ENCODE measurements at places on chromosomes 2 and 18.

- no peak for DNase-seq
These were observed 858.8 kb upstream of the DDX18 start for GRCh38 chr2:116955646-116956045.

GRCh38 chr2:186347472-186347871 is 138.6 kb upstream of the ZC3H15 start:
- peak; percentile 31 for DNase-seq

DNA sequence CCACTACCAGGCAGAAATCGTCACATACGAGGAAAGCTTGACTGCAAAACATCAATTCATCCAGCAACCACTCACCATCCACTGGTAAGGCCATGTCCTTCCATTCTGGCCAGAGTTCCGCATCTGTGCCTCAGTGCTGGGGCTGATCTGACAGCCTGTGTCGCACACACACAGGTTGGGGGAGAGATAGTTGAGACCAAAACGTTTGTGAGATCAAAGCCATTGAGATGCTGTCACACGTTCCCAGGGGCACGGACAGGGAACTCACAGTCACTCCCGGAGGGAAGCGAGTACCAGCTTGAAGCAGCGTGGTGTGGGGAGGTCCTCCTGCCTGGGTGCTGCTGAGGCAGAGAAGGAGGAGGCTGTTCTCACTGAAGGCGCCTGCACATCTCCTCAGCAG is 458.5 kb upstream of the SALL3 start:
- DNase-seq: no peak

DNA sequence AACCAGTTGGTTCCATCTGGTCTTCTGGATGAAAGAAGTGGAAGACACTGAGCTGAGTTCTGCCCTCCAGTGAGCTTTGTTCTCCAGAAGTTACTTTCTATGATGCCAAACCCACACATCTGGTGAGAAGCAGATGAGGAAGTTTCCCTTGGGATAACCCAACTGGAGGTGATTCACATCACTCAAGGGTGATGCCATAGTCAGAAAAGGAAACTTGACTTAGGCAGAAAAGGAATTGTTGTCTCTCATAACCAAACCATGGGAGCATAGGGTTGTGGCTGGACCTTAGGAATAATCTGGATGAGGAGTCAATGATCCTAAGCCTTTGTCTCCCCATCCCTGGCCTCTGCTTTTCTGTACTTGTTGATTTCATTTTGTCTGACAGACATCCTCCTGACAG is 43.7 kb downstream of the CDC42EP3 start:
- DNase-seq: no peak

- DNase-seq: peak; percentile 88
These were observed 123.5 kb upstream of the LGALSL start for GRCh38 chr2:64330281-64331113.

GRCh38 chr18:23106575-23106974 is 28.7 kb upstream of the CABLES1 start:
- DNase-seq: peak; percentile 97

DNA sequence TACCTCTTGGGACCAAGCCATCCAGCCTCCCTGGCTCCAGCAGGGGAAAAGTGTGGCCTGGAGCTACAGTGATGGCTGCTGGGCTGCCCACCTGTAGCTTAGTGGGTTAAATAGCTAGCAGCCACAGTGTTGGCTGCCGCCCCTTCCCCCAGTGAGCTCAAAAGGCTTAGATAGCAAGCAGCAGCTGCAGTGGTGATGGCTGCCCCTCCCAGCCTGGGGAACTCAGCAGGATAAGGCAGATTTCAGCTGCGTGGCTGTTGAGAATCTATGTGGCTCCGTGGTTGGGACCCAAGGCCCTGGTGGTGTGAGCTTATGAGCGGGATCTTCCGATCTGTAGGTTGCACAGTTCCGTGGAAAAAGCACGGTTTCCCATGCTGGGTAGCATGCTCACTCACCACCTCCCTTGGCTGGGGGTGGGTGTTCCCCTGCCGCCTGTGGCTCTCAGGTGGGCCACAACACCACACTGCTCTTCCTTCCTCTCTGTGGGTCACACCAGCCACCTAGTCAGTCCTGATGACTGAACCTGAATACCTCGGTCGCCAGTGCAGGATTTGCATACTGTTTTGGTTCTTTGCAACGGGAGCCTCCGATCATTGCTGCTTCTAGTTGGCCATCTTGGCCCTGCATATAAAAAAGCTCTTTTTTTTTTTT is 946.5 kb upstream of the FAM98A start:
- DNase-seq: no peak

GRCh38 chr2:95272781-95273180 is 1.5 kb upstream of the PROM2 start:
- no peak for DNase-seq

GRCh38 chr2:114864901-114865300 is 422.5 kb downstream of the DPP10 start:
- no peak for DNase-seq

DNA sequence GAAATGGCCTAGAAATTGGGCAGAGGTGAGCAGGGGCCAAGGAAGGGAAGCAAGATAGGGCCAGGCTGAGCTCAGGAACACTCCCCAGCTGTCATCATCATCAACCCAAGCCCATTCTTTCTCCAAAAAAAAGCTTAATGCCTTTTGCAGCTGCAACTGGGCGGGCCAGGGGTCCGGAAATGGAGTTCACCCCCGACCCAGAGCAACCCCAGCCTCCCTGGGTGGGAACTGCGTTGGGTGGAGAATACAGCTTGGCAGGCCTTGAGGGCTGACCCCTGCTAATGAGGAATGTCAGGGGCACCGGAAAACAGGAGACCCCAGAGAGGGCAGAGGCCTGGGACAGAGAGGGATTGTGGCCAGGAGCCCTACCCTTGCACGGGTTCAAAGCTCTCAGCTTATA is 64.8 kb downstream of the TNS1 start:
- DNase-seq: no peak

- DNase-seq: no peak
These were observed 162.6 kb downstream of the SOX11 start for GRCh38 chr2:5854797-5855196.

DNA sequence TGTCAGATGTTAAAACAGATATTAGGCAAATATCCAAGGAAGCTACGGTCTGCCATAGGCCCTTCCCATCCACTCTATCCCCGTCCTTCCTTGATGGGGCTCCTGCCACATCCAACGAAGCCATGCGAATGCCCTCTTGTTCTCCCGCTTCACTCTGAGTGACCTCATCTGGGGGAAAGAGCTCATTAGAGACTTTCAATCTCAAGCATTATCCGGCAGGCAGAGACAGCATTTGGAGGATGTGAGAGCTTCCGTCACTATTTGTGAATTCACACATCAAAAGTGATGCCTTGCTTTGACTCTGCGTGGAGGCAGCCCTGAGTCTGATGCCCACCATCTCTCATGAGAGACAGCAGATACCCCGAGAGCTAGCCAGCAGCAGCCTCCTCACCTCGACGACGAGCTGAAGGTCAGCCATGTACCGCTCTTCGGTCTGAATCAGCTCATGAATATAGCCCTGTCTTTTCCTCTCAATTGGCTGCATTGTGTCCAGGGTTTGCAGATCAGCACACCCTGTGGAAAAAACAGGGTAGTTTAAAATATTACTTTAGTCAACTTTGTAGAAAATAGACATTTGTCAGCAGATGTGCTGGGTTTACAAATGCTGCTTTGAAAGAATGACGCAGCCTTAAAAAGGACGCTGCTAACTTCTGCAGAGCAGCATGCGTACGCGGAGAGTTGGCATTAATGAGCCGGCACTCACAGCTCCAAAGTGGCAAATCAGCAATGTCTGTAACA is 45.9 kb downstream of the FAM228A start:
- no peak for DNase-seq

GRCh38 chr2:218301176-218301819 is 9.0 kb upstream of the TMBIM1 start:
- peak; percentile 82 for DNase-seq

DNA sequence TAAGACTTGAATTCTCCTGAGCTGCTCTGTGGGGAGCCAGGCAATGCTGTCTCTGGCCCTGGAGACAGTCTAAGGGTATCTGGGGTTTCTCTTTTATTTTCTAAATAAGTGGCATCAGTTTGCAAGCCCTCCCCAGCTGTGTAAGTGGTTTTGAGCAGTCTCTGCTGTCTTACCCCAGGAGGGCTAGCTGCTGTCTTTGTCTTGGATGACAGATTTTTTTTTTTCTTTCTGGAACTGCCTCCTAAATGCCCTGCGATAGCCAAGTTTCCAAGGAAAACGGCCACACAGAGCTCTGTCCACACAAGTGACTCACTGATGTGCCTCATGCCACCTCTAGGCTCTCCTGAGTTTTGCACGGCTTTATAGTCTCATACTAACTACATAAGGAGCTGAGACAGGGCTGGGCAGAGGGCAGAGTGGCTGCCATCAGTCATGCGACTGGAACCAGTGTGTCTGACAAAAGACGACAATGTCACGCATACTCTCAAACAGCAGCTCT is 37.2 kb upstream of the THOC1 start:
- peak; percentile 15 for DNase-seq

- no peak for DNase-seq
These were observed 70.2 kb downstream of the ACAA2 start for GRCh38 chr18:49743117-49743567.

GRCh38 chr2:109217362-109218086 is 88.5 kb downstream of the SH3RF3 start:
- peak; percentile 73 for DNase-seq

DNA sequence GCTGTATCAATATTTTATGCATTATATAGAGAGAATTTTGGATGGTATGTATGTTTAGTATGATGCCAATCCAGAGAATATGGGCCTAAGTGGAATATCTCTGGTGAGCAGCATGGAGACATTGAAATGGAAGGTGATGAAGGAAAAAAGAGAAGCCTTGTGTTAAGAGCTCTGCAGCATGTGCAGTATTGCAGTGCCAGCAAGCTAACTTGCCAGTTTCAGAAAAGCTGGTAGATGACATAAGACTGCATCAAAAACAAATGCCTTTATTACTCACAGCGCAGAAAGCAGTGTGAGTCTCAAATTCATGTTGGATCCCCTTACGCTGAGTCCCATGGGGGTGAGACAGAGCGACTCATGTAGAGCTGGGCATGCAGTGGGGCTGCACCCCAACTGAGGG is 280.2 kb downstream of the CTNNA2 start:
- DNase-seq: no peak

DNA sequence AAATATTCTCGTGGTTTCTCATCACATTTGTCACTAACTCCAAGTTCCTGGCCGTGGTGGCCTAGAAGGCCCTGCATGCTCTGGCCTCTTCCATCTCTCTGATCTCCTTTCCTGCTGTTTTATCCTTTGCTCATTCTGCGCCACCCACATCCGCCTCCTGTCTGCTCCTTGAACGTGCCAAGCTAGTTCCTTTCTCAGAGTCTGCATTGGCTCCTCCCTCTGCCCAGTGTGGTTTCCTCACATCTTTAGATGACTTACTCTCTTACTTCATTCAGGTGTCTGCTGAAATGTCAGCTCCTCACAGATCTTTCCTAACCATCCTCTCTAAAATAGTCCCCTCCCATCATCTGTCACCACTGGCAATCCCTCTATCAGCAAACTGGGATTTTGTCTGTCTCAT is 158.6 kb upstream of the RBMS1 start:
- DNase-seq: no peak

DNA sequence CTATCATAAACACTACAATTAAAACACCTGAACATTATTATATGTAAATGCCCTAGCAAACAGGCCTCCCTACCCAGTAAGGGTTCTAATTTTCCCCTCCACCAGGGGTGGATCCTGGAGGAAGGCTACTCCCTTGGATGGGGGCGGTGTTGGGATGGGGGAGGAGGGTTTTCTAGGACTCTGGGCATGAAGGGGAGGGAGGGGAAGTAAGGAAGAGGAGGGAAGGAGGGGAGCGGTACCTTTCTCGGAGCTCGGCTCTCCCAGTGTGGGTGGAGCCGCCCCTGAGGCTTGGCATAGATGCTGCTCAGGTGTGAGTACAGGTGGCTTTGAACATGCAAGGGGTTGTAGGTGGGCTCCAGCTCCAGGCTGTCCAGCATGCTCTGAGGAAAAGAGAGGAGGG is 5.4 kb downstream of the DOK1 start:
- DNase-seq: no peak

- no peak for DNase-seq
These were observed 82.1 kb downstream of the TSN start for GRCh38 chr2:121837591-121837990.

DNA sequence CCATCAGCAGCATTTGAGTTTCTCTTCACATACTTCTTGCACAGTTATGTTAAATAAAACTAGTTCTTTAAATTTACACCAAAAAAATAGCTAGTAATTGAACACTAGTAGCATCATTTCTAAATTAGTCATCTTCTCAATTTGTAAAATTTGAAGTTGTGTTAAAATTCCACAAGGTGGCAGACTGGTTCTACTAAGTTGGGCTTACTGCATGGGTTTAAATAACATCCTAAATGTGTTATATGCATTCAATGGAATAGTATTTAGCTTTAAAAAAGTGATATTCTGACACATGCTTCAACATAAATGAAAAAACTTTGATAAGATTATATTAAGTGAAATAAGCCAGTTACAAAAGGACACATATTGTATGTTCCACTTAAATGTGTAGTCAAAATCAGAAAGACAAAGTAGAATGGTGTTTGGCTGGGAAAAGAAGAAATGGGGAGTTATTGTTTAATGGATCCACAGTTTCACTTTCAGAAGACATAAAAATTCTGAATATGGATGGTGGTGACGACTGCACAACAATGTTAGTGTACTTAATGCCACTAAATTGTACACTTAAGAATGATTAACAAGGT is 28.7 kb upstream of the RPRD1A start:
- DNase-seq: peak; percentile 77

DNA sequence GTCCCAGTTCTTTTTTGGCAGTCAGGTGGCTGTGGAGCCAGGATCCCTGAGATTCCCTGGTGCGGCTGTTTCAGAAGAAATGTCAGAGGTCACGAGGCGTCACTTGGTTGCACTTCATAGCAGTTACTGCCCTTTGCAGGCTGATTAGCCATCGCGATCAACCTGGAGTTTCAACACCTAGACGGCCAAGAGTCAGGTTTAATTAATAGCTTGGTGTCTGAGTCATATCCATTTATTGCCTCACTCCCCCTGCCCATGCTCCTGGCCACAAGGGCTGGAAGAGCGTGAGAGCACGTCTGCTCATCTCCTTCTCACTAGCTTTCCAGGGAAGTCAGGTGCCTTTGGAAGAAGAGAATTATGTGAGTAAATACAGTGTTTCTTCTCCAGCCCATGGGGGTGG is 552.3 kb downstream of the TSN start:
- no peak for DNase-seq

GRCh38 chr2:70463997-70464396 is 89.6 kb downstream of the TGFA start:
- no peak for DNase-seq

DNA sequence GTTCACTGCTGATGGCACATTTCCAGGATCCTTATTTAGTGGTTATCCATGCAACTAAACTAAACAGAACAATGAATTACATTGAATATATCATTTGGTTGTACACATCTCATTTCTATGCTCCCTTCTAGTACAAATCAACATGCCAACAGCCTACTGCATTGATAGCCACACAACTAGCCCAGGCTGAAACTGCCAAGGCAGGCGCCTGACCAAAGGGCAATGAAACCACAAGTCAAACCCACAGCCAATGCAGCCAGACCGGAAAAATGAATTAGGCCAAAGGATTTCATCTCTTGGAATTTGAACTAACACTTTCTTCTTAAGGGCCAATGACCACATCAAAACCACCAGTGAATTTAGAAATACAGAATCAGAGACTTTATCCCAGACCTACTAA is 196.4 kb downstream of the NOL4 start:
- peak; percentile 87 for DNase-seq

GRCh38 chr2:110099471-110100225 is 16.0 kb downstream of the MALL start:
- DNase-seq: no peak
